ENCODE measurements at places on chromosomes 2 and 18.
A peak's percentile ranks its signal among the peaks of the same experiment; 100 is the strongest.

DNA sequence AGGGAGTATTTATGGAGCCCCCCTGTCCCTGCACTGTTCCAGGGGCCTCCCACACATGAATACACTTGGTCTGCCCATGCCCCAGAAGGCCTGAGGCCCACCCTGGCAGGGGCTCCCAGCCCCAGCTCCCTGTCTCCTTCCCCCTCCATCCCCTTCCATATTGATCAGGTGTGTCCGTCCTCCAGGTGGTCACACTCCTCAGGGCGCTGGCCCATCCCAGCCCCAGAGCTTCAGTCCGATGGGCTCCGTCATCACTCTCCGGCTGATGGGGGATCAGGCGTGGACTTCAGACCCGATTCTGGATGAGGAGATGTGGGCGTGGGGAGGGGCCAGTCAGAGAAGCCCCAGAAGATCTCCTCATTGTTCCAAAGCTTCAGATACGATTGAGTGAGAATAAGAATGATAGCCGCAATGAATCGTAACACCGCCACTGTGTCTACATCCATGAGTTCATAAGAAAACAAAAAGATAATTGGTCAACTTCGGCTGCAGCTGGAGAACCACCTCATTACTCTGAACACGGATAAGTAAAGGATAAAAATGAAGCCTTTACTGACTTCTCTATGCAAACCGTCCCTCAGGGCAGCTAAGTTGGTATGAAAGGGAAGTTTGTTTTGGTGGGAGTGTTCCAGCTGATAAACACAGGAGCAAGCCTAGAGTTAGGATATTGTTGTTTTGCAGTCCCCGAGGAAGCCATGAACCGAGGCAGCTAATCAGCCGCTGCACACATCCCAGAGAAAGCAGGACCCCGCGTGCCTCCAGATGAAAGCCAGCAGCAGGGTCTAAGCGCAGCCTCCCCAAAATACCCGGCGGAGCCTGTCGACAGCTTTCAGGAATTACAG is 279.5 kb downstream of the NDUFA10 start:
- no peak for DNase-seq

GRCh38 chr2:208358758-208359631 is 47.6 kb upstream of the PTH2R start:
- peak; percentile 3 for DNase-seq

- DNase-seq, result no peak
These were observed 53.3 kb downstream of the LAMA1 start for GRCh38 chr18:7064346-7064745.

GRCh38 chr2:43136011-43136799 is 90.2 kb downstream of the ZFP36L2 start:
- no peak for DNase-seq

DNA sequence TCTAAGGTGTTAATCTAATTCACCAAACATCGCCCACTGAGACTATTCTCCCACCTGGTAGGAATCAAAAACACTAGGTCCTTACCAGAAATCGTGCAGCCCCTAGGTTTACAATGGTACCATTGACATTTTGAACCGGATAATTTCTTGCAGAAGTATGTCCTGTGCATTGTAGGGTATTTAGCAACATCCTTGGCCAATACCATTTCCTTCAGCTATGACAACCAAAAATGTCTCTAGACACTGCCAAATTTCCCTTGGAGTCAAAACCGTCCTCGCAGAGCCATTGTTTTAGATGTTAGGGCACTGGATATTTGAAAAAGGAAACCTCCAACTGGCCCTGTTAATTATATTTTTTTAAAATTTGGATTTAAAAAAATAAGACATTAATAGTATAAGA is 3.8 kb downstream of the VPS54 start:
- peak; percentile 31 for DNase-seq

DNA sequence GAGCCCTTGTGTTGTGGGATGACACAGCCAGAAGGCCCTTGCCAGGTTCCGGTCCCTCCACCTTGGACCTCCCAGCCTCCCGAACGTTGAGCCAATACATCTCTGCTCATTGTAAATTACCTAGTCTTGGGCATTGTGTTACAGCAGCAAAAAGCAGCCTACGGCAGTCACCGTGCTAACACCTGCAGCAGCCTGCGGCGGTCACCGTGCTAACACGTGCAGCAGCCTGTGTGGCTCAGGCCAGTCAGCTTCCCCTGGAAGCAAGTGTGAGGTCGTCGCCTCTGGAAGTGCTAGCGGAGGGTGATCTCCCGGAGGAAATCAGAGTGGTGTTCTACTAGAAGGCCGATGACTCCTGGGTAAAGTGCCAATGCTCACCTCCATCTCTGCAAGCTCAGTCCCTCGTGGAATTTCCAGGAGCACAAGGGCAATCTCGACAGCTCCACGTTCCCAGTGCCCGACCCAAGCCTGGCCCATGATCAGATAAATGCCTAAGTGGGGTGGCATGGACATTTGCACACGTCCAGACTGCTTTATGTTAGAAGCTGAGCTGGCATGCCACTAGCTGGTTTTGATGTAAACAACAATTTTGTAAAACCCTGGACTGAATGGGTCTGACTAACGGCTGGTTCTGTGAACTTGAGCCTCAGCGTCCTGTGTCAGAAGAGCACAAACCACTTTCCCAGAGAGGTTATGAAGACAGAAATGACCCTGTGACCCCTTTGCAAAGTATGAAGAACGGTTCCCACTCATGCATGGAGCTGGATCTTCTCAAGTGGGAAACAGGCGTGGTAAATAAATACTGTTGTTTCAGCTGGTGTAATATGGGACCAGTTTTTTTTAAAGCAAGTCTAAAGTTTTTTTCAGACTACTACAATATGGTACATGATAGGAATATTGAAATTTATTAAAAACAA is 11.4 kb upstream of the CNDP1 start:
- DNase-seq, result no peak

- DNase-seq, result peak; percentile 72
These were observed 88.0 kb downstream of the COMMD1 start for GRCh38 chr2:61993422-61994024.
